ENCODE measurements at places on chromosomes 2 and 18.

- no peak for DNase-seq
These were observed 85.1 kb downstream of the UGP2 start for GRCh38 chr2:63926815-63927214.

DNA sequence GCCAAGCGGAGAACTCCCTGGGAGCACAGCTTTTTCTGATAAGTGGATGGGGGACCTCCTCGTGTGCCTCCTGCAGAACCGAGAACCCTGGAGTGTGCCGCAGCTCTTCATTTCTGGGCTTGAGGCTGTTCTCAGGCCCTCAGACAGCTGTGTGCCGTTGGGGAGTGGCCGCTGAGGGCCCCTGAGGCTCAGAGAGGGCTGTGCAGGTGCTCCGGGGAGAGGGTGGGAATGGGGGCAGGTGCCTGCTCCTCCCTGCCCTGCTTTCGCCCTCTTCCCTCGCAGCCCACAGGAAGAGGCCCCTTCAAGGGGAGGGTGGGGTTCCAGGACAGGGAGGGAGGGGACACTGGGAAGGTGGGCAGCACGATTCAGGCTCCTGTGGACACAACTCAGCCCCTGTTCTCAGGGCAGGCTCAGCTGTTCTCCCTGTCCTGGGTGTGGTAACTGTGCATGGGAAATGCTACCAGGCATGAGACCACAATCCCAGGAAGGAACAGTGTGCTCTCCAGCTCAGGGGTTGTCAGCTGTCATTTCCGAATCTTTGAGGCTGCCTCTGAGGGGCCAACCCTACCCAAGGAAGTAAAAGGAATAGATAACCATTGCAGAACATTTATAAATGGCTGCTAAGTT, 11.3 kb downstream of the LCT start:
- peak; percentile 86 for DNase-seq

DNA sequence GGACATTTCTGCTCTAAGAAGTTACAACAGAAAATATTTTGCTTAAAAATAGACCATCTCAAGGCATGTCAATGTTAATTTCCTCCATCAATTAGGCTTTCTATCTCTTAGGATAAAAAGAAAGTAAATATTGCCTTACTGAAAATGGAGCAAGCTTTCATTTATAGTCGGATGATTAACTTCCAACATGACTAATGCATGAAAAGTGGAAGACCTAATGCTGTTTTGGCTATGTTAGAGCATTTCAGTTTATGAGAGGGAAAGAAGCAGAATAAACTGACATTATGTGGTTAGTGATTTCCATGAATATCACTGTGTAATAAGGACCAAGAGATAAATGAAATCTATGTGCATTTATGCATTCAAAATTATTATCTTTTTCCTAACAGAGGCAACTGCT, 475.2 kb upstream of the UBE2E3 start:
- no peak for DNase-seq

GRCh38 chr2:46645681-46646162, 166.4 kb downstream of the TMEM247 start:
- no peak for DNase-seq

DNA sequence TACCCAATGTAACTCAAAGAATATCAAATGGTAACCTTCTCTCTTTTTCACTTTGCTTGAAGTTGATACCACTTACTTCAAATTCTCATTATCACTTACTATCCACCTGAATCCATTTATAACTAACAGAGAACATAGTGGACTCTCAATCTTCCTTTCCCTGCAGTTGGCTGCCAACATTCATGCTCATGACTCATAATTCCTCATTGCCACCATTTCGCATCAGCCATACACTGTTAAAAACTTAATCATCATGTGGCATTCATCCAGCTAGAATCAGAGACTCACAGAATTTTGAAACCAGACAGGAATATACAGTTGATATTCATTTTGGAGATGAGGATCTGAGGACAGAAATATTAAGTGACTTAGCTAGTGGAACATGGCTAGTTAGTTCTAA, 56.8 kb downstream of the SLC4A10 start:
- no peak for DNase-seq

DNA sequence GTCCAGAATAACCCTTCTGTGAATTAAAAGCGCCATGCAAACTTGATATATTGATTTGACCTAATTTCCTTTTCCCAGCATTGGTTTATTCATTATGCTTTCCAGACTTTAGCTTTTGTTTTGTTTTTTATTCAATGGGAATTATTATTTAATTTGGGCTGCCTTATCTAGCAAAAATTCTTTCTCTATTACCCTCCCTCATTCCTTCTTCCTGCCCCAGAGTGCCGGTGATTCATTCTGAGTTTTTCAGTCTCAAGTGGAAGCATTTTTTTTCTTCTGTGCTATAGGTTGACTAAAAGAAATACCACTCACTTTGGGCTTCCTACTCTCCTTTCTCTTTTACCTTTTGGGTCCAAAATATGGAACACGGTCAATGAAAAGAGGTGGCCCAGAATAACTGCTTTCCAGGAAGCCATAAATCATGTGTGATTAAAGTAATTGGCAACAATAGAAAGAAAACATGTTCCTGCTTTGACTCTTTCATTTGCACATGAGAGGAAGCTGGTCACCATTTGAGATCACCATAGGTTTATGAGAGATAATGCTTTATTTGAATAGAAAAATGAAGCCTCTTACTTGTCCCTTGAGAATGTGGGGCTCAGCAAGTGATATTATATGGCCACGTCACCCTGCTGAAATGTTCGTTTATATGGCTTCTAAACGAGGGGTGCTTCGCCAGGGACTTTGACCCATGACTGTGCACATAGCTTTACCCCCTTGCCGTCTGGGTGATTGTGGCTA, 422.8 kb upstream of the ZEB2 start:
- DNase-seq = no peak

DNA sequence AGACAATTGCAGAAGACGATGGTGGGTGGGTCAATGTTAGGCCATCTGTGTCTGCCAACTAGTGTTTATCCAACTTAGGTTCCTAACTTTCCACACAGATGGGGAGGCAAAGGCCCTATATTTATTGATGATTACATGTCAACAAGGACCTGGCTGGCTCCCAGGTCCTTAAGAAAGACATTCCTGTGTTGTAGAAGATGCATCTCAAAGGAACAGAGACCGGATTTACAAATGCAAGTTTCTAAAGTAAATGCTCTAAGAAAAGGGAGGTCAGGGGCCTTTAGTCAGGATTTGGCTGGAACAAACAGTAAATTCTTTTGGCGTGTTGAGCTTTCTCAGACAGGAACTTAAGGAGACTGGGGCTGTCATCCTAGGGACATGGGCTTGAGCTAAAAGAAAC, 175.0 kb downstream of the SH3BP4 start:
- DNase-seq = no peak

- no peak for DNase-seq
These were observed 335.2 kb upstream of the LRATD1 start for GRCh38 chr2:14297340-14297739.

DNA sequence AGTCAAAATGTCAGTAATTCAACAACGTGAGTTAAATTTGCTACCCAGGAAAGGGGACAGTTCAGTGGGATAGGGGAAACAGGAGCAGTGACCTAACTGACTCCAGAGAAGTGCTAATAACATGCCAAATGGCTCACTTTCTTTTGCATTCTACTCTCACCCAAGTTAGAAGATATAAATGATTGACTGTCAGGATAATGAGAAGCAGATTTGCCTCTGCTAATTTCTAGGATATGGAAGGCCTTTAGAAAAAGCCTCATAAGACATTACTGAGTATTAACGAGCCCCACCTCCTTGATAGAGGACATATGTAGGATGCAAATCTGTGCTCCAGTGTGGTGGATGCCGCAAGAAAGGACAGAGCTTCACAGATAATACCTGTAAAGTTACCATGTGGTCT, 318.6 kb upstream of the NT5C1B start:
- DNase-seq = no peak

DNA sequence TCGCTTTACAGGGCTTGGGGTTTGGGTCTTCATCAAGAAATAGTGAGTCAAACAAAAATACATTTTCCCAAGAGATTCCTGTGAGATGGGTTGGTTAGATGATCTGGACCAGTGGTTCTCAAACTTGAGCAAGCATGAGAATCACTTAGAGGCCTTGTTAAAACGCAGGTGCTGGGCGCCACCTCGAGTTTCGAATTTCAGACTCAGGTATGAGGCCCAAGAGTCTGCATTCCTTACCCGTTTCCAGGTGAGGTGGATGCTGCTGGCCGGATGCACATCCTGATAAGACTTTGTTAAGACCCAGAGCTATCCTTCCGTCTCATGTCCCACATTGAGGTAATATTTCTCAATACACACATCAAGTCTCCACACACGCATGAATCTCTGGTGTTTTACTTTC, 707.8 kb upstream of the SALL3 start:
- DNase-seq = no peak

DNA sequence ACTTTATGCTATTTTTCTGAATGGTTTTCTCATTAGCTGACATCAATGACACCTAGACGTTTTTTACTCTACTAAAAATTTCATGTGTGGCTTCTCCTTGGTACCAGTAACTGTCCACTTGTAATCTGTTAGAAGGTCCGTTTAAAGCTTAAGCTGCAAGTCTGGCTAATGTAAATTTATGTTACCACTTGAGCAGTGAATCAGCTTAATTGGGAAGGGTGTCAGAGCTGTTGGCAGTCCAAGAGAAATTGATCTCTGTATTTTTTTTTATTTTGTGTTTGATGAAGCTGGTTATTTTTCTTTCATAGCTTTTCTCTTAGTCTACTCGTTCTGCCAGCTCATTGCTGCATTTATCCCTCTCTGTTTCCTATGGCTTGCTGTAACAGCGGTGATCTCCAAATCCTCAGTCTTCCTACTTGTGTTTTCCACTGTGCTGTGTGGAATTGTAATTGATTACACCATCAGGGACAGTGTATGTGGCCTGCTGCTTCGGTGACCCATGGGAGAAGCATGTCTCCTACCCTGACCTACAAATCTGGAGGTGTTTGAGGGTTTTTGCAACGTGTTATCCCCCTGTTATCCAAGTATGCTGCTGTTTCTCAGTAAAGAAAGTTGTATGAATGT, 724.2 kb upstream of the REG3G start:
- DNase-seq = no peak

DNA sequence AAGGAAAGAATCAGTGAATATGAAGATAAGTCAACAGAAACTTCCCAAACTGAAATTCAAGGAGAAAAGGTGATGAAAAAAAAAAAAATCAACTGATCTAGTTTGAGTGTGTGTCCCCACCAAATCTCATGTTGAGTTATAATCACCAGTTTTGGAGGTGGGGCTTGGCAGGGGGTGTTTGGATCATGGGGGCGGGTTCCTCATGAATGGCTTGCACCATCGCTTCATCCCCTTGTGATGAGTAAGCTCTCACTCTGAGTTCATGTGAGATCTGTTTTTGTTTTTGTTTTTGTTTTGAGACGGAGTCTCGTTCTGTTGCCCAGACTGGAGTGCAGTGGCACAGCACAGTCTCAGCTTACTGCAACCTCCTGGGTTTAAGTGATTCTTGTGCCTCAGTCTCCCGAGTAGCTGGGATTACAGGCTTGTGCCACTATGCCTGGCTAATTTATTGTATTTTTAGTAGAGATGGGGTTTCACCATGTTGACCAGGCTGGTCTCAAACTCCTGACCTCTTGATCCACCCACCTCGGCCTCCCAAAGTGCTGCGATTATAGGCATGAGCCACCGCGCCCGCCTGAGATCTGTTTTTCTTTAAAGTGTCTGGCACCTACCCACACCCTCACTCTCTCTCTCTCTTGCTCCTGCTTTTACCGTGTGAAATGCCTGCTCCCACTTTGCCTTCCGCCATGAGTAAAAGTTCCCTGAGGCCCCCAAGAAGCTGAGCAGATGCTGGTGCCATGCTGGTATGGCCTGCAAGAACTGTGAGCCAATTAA, 4.0 kb upstream of the SLC66A2 start:
- DNase-seq = no peak

GRCh38 chr2:128599700-128600099, 281.0 kb upstream of the HS6ST1 start:
- DNase-seq = no peak

GRCh38 chr2:166404831-166405568, 29.3 kb upstream of the SCN9A start:
- no peak for DNase-seq

DNA sequence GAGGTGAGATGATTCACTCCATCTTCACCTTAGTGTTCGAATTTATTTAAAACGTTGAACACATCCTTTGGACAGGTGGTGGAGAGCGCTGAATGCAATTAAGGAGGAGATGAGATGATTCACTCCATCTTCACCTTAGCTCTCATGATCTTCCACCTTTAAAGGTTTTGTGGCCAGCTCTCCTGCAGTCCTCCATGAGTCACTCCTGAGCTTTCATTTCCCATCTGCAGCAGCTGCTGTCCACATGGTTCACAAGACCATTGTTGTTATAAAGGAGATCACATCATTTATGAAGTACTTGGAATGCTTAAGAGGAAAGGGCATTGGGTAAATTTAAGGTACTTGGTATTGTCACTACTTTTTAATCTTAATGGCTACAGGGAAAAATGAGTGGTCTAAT, 298.5 kb downstream of the PAX3 start:
- DNase-seq = no peak

DNA sequence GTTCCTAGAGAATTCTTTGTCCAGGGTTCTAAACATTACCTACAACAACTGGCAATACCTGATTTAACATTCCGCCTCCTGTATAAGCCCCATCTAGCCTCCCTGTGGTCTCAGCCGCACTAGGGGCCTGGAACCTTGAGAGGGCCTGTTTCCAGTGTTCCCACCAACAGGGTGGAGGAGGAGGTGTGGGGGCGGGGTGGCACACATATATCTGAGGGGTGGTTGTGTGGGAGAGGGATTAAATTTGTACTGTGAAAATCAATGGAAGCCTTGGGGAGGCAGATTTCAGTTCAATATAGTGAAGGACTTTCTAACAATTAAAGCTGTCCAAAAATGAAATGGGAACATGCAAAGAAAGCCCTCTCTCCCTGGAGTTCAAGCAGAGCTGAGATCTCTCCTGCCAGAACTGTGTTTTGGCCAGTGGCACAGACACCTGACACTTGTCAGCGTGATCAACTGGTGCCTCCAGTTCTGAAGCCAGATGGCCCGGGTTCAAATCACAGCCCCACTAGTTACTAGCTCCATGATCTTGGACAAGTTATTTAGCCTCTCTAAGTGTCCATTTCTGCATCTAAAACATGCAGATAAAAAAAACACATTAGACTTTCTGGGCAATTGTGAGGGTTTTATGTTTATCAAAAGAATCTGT, 17.0 kb upstream of the FZD7 start:
- no peak for DNase-seq

DNA sequence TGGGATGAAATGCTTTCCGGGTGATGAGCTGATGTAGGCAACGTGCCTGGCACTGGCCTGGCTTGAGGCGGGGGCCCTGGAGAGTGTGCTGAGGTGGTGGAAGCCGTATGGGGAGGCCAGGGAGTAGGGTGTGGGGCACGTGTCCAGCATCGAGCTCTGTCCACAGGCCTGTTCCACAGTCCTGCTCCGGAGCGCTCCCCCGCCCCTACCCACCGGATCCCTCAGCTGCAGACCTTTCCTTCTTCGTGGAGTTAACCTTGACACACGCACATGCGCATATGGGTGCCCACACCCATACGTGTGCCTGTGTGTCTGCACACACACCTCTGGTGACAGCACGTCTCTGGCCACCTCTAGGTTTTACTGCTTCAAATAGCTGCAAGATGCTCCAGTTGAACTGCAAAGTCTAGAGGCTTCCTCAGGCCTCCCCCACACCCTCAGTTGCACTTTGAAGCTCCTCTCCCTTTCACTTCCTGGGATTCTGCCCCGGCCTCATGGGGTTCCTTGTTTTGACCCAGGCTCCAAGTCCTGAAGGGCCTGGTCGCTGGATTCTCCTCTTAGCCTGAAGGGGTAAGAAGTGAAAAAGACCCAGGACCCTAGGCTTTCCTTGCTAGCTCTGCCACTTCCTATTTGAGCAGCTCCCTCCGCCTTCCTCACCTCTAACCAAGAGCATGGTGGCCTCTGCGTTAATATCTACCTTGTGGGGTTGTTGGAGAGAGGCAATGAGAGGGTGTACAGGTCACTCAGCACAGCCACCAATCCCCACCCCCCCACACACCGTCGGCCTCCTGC, 49.5 kb downstream of the INHBB start:
- no peak for DNase-seq
